ENCODE measurements at places on chromosomes 3 and 15. TPM values are rescaled to one million over a fixed set of nuclear protein-coding genes. Genes with fewer than 3 reads are reported as not detected.

DNA sequence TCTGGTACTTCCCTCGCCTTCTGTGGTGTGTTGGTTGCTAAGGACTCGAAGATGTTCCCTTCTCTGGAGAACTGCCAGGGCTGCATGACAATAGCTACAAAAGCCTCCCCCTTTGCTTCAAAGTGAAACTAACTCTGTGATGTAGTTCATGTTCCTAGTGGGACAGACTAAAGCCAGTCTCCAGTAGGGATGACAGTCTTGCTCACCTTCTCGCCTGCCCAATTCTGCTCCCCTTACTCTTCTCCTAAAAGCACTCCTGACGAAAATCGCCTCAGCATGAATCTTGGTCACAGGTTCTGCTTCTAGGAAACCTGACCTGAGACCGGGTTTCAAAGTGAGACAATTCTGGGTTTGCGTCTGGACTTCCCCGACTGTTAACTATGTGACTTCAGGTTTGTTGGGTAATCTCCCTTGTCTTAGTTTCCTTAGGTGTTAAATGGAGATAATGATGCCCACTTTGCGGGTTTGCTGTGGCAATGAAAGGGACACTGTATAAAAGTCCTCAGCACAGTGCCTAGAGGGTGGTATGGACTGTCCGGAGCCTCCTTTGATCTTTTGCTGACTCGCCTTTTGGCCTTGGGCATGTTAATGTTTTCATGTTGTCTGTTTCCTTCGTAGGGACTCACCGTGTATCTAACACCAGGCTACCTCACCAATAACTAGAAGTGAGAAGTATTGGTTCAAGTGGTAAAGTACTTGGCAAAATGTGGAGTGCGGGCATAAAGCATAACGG is 24.9 kb upstream of the THRB start:
- no peaks in the 10 kb centered on the region for H3K36me3 ChIP-seq
- peak; percentile 71 for DNase-seq
- H3K4me3 ChIP-seq: peak overlapping the region; percentile 45

DNA sequence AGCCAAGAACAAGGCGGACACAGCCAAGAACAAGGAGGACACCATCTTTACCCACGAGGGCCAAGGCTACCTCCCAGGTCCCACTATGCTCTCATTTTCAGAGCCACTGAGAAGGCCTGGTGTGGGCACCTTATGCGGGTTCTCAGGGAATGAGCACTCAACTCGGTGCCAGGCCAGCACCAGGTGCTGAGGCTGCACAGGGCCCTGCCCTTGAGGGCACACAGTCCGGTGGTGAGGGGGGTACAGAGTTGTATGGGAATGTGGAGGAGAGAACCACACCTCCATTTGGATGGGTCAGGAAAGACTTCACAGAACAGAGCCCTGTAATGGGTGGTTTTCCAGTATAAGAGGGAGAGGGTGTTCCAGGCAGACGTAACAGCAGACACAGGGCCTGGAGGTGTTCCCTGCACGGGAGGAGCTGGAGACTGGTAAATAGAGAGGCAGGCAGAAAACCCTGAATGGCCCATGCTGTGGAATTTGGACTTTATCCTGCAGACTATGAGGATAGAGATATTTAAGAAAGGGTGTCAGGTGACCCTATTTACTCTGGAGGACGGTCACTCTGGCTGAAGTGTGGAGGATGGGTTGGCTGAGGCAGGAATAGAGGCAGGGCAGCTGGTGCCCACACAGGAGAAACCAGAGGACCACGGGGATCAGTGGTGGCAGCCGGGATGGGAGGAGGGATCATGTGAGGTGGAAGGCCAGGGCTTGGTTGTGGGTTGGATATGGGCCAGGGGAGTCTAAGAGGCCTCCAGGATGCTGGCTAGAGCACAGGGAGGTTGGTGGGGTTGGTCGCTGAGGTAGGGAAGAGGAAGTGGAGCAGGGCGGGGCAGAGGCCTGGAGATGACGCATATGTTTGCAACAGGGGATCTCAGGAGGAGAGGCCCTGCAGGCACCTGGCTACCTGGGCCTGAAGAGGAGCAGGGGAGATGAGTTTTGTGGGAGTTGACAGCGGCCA is 34.6 kb downstream of the CRABP1 start:
- no peaks in the 10 kb centered on the region for H3K36me3 ChIP-seq
- DNase-seq: no peak
- no peak overlapping the region for H3K4me3 ChIP-seq

Gene CMTM8
- total RNA-seq: 18.9 TPM

Gene ITGA11
- 9.3 TPM for total RNA-seq

All from adrenal gland (tissue), 19 donors.